Activated CD4-positive, alpha-beta T cell treated with anti-CD3 and anti-CD28 coated beads, Interleukin-2, amount 50 U/mL, for 1 hour (primary cell): ENCODE measurements at places on chromosomes 2 and 18.

GRCh38 chr2:55807900-55808299 lies 114.3 kb upstream of the PNPT1 start:
- DNase-seq: no peak

DNA sequence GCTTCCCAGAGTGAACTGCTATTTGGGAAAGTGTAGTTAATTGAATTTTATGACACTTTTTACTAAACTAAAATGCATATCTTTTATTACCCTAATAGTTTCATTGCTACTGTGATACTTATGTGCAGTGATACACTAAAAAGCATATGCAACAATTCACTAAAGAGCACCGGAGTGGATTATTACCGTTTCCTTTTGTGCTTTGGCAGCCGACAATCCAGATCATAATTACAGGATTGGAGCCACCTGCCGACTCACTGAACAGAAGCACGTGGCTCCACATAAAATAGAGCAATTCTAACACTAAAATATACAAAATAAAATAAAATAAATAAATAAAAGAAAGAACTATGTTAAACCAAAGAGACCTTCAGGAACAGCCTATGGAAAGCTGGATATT lies 583.4 kb downstream of the NRXN1 start:
- no peak for DNase-seq

DNA sequence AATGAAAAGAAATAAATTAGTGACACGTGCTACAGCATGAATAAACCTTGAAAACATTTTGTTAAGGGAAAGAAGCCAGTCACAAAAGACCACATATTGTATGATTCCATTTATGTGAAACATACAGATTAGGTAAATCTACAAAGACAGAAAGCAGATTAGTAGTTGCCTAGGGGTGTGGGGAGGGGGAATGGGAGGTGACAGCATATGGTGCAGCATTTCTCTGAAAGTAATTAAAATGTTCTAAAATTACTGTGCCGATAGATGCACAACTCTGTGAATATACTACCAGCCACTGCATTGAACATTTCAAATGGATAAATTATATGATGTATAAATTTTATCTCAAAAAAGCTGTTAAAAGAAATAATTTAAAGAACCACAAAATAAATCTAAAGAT lies 161.0 kb downstream of the TRIB2 start:
- DNase-seq: no peak

DNA sequence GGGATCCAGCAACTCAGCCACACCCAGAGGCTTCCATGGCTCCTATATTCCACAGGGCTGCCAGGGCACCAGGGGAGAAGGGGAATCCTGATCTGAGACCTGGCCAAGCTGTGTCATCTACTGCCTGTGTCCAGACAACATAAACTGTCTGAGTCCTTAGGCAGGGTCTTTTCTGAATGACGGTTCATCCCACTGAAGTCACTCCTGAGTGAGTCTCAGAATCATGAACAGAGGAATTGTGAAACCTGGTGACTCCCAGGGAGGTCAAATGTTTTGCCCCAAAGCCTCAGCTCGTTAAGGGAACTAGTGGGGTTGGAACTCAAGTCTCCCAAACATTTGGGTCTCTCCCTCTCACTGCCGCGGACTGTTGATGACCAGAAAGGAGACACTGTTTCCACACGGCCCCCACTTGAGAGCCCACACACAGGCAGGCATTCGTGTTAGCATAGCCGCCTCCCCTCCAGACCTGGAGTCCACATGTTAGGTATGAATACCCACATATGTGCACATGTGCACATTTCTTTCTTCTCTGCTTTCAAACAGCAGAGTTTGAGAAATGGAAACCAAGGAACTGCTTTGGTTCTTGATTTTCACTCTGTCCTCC lies 125.0 kb upstream of the MSH6 start:
- DNase-seq: no peak

- no peak for DNase-seq
Measured at GRCh38 chr2:99953750-99954149, 188.6 kb downstream of the AFF3 start.

- no peak for DNase-seq
Measured at GRCh38 chr2:217370391-217370790, 510.5 kb upstream of the TNP1 start.

DNA sequence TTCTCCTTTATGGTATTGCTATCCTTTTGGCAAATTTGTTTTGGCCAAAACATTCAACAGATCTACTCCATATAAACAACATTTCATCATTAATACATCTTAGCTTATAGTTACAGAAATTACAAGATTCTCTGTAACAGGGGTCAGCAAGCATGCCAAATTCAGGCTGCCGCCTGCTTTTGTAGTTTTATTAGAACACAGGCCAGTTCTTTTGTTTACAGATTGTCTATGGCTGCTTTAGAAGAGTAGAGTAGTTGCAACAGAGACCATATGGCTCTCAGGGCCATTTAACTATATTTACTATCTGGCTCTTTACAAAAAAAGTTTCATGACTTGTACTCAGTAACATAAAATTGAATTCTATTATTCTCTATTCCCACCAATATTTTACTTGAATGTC lies 53.9 kb downstream of the LNPK start:
- DNase-seq: no peak

GRCh38 chr2:48345176-48345575 lies 184.8 kb upstream of the STON1 start:
- DNase-seq: no peak

DNA sequence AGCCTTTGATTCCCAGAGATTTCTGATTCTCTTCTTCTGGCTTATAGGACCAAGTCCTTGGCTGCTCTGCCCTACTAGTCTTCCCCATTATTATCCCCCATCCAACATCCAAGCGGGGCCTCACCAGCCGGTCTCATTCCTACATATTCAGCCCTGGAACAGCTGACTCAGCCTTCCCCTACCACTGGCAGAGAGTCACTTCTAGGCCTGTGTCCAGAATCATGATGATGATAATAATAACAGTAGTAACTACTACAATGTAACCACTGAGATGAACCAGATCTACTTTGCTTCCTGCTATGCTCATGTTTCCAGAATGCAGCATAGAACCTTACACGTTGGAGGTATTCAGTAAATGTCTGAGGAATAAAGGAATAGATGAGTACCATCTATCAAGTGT lies 295.2 kb downstream of the SRBD1 start:
- DNase-seq: no peak

DNA sequence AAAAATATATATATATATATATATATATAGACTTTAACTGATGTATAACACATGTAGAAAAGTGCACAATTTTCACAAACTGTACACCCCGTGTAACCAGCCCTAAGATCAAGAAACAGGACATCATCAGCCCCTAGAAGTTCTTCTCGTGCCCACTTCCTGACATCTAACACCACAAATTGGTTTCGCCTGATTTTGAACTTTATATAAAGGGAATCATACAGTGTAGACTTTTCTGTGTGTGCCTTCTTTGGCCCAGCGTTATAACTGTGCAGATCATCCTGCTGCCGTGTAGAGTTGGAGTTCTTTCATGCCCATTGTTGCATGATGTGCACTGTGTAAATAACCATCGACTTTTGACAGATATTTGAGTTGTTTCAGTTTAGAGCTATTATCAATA lies 41.0 kb downstream of the SMAD7 start:
- no peak for DNase-seq

DNA sequence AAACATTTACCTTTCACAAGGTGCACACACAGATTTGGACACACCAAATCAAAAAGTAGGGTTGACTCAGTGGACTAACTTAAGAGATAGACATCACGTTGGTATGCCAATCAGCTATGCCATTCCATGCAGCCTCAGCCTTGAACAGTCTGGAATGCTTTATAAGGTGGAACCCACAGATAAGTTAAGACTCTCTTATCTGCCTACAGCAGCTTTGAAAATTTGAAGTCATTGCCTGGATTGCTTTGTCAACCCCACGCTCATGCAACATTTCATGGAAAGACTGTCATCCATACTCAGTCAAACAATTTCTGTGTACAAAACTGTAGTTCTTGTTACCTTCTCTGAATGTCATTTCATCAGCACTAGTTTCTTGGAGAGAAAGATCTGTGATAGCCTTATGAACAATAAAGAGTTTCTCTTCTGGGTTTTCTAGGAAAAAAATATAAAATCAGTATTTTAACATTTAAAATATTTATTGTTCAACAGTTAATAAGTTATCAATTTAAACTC lies 1.2 kb downstream of the ERMN start:
- DNase-seq: no peak

- DNase-seq: no peak
Measured at GRCh38 chr2:217102956-217103355, 243.1 kb upstream of the TNP1 start.

DNA sequence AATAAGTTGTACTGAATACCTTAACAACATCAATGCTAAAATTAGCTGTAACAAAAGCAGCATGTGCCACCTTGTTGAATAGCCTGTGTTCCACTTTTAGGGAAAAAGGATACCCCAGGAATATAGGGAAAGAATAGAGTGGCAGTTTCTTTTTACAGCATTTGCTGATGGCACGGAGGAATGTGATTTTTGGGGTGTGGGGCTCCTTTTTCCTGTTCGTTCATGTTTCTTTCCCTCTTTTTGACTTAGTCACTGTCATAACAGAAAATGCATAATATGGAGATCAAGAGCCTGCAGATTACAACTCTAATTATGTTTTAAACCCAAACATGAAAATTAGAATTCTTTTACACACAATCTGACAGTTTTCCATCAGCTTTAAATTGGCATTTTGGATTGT lies 60.4 kb downstream of the MAP3K20 start:
- DNase-seq: no peak

- DNase-seq: no peak
Measured at GRCh38 chr2:210363876-210364275, 48.9 kb upstream of the MYL1 start.

DNA sequence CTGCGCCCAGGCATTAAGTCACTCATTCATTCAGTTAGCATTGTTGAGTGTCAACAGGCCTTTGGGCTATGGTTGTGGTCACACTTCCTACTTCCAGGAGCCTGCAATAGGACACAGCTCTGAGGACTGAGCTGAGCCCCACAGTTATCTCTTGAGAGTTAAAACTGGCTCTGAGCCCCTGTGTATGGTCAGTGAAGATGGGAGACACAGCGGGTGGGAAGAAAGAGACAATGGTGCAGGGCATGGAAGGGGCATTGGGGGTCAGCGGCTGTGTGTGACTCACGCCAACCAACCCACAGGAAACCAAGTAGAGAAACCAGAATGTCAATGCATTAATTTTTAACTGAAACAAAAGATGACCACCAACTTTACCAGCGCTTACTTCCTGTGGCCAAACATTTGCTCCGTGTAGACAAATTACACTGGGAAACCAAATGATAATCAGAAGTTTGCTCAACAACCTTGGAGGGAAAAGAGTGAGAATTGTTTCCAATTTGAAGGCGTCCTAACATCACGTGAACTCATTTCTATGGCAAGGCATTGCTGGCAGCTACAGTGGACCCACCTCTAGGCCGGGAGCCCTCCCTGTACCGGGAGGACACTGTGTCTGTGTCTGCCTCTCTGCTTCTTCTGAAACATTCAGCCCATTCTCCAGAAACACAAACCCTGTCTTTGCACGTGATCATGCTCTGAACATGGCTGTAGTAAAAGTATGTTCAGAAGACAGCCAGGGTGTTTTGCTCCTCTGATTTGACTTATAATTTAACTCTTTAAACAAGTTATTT lies 212.0 kb upstream of the ID2 start:
- no peak for DNase-seq

DNA sequence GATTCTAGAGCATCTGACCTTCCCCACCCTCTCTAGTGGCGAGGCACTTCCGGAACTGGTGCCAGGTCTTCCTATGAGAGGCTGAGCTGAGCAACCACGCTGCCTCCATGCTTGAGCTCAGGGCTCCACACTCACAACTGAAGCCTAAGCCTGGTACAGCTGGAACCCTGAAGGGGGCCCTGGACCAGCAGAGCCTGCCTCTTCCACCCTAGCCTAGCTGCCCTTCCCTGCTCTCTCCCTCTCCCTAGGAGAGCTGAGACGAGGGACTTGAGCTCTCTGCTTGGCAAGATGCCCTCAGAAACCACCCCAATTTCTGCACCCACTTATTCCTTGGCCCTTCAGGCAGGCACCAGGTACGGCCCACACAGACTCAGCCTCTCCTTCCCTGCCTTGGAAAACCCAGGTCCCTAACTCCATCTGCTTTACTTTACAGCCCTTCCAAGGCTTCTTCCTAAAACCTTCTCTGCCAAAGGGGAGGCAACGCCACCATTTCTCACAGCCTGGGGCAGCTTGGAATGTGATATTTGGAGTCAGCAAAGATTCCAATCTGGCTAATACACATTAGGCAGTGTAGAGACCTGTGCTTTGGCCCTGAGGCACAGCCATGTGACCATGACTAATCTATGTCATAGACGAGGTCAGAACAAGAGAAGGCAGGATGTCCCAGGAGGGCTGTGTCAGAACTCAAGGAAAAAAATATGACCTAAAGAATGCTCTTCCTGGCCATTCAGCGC lies 18.8 kb downstream of the COX7A2L start:
- no peak for DNase-seq
